MV-4-11 (cell line): ENCODE measurements at places on chromosomes 13 and 19.

DNA sequence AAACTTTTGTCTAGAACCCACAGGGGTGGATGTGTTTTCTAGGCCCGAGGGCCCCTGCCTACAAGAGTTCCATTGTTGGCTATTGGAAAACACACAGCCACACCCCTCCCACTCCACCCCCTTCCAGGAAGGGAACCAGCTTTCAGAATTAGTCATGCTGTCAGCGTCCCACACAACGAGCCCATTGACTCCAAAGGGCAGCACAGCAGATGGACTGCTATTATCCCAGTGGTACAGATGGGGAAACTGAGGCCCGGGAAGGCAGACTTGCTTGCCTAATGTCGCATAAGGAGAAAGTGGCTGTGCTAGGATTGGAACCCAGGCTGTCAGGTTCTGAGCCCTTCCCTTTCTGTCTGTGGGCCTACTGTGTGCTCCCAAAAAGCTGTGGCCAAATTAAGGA lies 8.1 kb upstream of the FXYD3 start:
- DNase-seq = no peak

DNA sequence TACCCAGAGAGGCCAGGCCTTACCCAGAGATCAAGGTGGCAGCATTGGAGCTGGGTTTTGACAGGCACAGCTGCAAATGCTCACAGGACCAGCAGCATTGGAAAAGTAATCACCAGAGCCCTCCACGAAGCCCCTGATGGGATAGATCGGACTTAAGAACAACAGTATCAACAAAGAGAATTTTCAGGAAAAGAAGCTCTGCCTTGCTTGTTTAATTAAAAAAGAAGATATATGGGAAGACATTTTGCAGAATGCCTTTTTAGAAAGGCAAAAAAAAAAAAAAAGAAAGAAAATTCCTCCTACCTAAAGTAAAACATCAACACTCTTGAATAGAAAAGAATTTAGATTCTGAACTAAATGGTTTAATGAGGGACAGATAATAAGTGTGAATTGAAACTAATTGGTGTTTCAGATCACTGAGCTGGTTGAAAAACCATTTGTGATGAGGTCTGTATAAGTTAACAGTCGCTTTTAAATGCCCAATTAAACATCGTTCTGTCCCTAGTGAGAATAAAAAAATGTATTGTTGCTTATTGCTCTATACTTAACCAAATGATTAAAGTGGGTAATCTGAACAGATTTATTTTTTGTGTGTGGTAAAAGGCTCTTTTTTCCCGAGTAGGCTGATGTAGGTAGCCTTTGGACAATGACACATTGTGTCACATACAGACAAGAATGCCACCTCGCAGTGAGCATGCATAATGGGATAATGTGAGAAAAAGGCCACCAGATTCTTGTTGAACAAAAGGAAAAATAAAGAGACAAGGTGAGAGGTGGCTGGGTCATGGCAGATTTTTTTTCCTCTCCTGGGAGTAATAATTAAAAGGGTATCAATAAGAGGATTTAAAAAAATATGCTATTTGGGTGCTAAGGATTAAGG lies 93.0 kb upstream of the ARGLU1 start:
- DNase-seq = no peak

GRCh38 chr13:110431425-110432294 lies 124.6 kb downstream of the COL4A2 start:
- no peak for DNase-seq

DNA sequence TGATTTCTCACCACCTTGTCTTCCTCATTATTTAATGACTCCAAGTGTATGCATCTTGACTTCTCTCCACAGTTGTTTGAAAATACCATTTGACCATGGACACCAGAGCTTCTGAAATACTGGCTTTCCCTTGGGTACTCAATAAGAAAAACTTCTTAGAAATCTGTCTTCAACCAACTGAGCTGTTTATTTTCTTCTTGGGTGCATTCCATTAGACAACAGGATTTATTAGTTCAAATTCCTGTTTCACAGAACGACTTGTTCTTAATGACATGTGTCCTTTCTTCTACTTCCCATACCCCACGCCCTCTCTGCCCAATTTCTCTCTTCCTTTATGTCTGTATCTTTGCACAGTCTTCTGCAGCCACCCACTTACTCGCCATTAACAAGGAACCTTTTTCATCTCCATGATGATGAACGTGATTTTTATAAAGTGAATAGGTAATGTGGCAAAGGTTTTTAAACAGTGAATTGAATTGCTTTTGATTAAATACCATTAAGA lies 11.3 kb upstream of the ITM2B start:
- DNase-seq = no peak

GRCh38 chr13:56317841-56318240 lies 822.9 kb upstream of the PRR20A start:
- no peak for DNase-seq

DNA sequence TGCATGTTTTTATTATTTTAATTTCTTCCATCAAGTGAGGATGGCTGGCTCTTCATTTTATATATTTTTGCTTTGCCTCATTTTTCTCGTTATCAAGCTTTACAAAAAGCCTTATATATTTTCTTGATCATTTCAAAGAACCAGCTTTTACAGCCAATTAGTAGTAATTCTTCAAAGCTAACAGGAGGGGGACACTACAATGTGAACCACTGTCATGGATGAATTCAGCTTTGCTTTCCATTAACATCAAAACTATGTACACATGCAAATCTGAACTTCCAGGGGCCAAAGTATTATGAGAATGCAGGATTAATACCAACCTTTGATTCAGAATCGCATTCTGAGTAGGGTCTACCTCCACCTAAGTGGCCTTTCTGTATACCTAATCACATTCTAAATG lies 11.1 kb downstream of the UQCRFS1 start:
- DNase-seq = no peak

DNA sequence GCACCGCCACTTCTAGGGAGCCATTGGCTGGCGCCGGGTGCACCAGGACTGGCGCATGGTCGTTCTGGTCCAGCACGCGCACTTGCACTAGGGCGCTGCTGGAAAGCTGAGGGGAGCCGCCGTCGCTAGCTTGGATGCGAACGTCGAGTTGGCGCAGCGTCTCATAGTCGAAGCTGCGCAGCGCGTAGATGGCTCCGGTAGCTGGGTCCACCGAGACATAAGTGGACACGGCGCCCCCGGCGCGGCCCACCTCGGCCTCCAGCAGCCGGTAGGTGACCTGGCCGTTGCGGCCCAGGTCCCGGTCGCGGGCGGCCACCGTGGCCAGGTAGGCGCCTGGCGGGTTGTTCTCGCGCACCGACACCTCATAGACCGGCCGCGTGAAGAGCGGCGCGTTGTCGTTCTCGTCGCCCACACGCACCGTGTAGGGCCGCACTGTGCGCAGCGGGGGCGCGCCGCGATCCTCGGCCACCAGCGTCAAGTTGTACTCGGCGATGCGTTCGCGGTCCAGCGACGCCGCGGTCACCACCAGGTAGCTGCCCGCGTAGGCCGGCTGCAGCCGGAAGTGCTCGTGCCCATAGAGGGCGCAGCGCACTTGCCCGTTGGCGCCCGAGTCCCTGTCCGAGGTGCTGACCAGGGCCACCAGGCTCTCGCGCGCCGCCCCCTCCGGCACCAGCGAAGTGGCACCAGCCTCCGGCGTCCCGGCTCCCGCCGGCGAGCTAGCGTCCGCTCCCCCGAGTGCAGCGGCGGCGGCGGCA lies 1.7 kb downstream of the PCDH8 start:
- no peak for DNase-seq

GRCh38 chr13:91506759-91507158 lies 108.3 kb downstream of the GPC5 start:
- DNase-seq = no peak

- DNase-seq = no peak
Observed at GRCh38 chr13:113764793-113765563, 6.0 kb downstream of the TMEM255B start.

GRCh38 chr19:21704320-21704719 lies 63.1 kb downstream of the ZNF100 start:
- no peak for DNase-seq

DNA sequence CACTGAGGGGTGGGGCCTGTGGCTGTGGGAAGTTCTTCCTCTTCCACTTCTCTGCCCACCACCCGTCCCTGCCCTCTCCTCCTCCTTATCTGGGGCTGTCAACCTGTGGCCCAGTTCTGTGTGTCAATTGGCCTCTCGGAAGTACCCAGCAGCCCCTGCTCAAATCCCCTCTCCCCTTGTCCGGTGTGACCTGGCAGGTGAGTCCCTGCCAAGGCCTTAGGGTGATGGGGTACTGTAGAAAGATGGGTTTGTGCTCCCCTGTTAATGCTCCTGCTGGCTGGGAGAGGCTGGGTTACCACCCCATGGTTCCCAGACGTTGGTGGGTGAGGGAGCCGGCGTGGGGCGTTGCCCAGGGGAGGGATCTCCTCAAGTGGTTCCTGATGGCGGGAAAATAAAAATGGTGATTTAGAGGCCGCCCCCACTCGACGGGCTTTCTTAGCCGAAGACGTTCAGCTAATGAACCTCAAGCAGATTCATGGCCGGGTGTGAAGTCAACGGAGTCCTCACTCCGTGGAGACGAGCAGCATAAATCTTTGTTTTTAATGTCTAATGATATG lies 141.2 kb downstream of the URI1 start:
- DNase-seq = no peak

DNA sequence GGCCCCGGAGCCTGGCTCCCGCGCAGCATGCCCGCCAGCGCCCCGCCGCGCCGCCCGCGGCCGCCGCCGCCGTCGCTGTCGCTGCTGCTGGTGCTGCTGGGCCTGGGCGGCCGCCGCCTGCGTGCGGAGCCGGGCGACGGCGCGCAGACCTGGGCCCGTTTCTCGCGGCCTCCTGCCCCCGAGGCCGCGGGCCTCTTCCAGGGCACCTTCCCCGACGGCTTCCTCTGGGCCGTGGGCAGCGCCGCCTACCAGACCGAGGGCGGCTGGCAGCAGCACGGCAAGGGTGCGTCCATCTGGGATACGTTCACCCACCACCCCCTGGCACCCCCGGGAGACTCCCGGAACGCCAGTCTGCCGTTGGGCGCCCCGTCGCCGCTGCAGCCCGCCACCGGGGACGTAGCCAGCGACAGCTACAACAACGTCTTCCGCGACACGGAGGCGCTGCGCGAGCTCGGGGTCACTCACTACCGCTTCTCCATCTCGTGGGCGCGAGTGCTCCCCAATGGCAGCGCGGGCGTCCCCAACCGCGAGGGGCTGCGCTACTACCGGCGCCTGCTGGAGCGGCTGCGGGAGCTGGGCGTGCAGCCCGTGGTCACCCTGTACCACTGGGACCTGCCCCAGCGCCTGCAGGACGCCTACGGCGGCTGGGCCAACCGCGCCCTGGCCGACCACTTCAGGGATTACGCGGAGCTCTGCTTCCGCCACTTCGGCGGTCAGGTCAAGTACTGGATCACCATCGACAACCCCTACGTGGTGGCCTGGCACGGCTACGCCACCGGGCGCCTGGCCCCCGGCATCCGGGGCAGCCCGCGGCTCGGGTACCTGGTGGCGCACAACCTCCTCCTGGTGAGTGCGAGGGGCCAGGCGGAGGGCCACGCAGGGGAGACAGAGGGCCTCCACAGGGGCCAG lies at the start of gene KL:
KL (plus strand) TSS at position 10 of the 909 bp plus-strand sequence; CDS start at position 28, 18 bp downstream.
- DNase-seq = no peak

DNA sequence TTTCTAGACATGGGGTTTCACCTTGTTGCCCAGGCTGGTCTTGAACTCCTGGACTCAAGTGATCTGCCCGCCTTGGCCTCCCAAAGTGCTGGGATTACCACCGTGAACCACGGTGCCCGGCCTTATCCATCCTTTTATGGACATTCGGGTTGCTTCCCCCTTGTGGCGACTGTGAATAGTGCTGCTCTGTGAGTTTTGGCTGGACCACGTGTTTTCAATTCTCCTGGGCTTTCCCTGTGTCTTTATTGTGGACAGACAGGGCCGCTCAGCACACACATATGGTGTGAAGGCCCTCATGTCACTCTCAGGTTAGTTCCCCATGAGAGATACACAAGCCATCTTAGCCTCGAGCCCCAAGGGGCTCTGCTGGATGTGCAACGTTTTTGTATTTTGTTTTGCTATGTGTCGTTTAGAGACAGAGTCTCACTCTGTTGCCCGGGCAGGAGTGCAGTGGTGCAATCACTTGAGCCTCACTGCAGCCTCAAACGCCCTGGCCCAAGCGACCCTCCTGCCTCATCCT lies 40.5 kb downstream of the MAU2 start:
- peak; percentile 91 for DNase-seq

GRCh38 chr19:4976401-4977298 lies 7.7 kb downstream of the KDM4B start:
- peak; percentile 99 for DNase-seq

GRCh38 chr13:100987948-100988347 lies 313.4 kb upstream of the TMTC4 start:
- DNase-seq = no peak

GRCh38 chr13:26062853-26063444 lies 11.1 kb upstream of the SHISA2 start:
- peak; percentile 43 for DNase-seq

DNA sequence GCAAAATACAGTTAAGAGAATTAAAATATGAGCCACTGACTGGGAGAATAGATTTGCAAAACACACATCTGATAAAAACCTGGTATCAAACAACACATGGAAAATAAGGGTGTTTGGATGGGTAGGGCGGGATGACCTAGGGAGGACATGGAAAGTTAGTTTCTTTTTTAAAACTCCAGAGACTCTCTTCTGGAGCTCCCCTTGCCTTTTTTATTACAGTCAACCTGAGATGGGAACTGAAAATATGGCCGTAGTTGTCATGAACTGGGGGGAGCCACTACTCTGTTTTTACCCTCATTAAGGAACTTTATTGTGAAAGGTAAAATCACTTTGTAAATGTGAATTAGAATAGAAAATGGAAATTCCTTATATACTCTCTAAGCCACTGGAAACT lies 113.0 kb downstream of the ATP11A start:
- DNase-seq = no peak

GRCh38 chr13:88592105-88592504 lies 920.9 kb downstream of the SLITRK5 start:
- no peak for DNase-seq

- no peak for DNase-seq
Observed at GRCh38 chr19:14378890-14379289, 2.4 kb upstream of the ADGRE5 start.

- DNase-seq = no peak
Observed at GRCh38 chr19:50478901-50479715, 2.5 kb upstream of the GARIN5A start.

DNA sequence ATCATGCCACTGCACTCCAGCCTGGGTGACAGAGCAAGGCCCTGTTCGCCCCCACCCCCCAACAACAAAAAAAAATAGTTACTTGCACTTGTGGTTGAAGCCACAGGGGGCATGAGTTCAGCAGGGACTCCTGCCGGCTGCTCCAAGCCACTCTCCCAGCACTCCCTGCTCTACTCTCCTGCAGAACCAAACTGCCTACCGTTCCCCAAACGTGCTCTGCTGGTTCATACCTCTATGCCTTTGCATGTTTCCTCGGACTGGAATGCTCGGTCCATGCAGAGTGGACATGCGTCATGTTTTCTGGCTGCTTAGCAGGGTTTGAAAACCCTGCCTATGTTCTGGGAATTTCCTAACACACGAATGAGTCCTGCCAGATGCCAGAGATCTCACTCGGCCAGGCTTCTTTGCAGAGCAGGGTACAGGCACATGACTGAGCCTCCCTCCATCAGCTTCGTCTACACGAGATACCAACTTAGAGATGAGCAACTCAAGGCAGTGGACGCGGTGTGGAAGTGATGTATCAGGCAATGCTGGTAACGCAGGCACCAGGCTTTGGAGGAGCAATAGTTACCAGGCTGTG lies 8.5 kb upstream of the SLC25A15 start:
- DNase-seq = peak; percentile 51
